ENCODE measurements at places on chromosomes 13 and 19. TPM values are rescaled to one million over a fixed set of nuclear protein-coding genes. Genes with fewer than 3 reads are reported as not detected.

DNA sequence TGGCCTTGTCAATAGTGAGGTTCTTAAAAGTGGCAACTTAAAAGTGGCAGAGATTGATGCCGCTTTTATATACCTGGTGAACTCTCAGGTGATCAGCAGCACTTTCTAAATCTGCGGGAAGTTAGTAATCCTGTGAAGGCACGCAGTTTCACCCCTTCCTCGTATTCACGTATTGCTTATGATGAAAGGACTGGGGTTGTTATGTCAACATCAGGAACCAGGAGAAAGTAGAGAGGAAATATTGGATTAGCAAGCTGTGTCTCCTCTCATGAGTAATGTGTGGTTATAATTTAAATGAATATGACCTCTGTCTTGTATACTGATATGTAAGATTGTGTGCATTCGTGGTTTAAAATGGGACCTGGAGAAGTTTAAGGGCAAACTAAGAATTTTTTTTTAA lies 544.6 kb downstream of the SLITRK6 start:
- DNase-seq: no peak

Gene MTUS2
- 0.02 TPM for polyA plus RNA-seq

DNA sequence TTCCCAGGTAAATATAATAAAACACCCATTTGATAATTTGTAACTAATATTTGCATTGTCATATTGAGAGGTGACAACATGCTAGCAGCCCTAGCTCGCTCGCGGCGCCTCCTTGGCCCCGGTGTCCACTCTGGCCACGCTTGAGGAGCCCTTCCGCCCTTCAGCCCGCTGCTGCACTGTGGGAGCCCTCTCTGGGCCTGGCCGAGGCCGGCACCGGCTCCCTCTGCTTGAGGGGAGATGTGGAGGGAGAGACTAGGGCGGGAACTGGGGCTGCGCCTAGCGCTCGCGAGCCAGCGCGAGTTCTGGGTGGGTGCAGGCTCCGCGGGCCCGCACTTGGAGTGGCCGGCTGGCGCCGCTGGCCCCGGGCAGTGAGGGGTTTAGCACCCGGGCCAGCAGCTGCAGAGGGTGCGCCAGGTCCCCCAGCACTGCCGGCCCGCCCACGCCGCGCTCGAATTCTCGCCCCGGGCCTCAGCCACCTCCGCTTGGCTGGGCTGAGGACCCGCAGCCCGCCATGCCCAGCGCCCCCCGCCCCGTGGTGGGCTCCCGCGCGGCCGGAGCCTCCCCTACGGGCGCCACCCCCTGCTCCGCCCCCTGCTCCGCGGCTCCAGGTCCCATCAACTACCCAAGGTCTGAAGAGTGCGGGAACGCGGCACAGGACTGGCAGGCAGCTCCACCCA lies 594.4 kb downstream of the SLITRK6 start:
- DNase-seq: no peak

Gene SIGLEC10
- 0.39 TPM for polyA plus RNA-seq

Gene KLK1
- polyA plus RNA-seq: not detected

Data from immature natural killer cell (primary cell).